Stimulated activated CD8-positive, alpha-beta memory T cell treated with anti-CD3 and anti-CD28 coated beads, Interleukin-7, amount 100 ng/mL, for 1 hour (primary cell): ENCODE measurements at places on chromosomes 12 and 14.

GRCh38 chr12:76156314-76156713 lies 71.8 kb upstream of the NAP1L1 start:
- DNase-seq: no peak

- DNase-seq: no peak
These were observed 186.6 kb upstream of the KRR1 start for GRCh38 chr12:75698052-75698451.

DNA sequence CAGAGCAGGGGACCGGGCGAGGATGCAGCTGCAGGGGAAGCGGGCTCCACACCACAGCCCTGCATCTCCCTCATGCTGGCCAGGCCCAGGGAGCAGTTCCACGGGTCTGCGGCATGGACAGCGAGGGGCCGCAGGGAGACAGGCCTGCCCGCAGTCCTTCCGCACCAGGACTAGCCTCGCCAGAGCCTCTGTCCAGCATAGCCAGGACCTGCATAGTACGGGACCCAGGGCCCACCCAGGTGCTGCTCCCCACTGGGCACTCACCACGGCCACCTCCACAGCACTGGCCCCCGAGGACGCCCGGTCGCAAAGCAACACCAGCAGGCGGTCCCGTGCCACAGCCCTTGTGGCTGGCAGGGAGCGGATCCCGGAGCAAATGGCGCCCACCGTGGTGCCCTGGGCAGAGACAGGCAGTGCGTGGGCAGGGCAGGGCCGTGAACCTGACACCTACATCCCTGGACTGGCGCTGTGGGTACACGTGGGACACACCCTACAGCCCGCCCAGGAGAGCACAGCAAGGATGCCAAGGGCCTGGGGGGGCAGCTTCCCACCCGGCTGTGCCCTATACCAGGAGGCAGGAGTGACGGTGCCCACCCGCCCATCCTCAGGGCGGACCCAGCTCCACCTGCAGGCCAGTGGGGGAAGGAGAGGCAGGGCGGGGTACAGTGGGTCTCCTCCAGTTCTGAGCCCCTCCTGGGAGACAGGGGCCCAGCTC lies 23.8 kb downstream of the JAG2 start:
- DNase-seq: no peak

DNA sequence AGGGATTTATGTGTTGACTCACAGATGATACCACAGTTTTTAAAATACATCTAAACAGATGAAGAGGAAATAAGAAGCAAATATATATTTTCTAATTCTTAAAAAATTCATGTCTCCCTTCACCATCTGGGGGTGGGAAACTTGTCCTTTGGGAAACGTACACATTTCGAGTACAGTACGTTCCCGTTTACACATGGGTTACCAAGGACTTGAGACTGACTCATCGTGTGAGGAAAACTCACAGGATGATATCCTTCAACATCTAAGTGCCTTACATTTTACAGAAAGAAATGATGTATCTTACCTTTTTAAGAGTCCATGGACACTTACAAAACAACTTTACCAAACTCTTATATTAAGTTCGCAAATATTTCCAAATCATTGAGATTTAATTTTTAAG lies 16.0 kb upstream of the FBLN5 start:
- DNase-seq: no peak

GRCh38 chr14:101657372-101657771 lies 96.1 kb downstream of the DIO3 start:
- DNase-seq: no peak
